NCI-H2081 (cell line): ENCODE measurements at places on chromosomes 7 and 10.

DNA sequence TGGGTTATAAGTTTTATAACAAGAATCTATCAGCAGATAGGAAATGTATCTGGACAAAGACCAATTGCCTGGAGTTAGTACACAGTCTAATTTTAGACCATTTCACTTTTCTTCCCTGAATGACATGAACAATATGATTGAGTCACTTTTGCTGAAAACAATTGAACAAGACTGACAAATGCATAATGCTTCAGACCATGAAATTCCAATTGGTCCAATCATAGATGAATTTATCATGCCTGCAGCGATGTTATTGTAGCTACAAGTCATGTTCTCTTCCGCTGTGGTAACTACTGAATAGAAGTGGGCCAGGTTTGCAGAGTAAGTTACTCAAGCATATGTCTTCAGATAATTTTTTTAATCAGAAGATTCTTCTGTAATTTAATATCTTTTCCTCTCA is 73.4 kb downstream of the VSTM2A start:
- DNase-seq = no peak

DNA sequence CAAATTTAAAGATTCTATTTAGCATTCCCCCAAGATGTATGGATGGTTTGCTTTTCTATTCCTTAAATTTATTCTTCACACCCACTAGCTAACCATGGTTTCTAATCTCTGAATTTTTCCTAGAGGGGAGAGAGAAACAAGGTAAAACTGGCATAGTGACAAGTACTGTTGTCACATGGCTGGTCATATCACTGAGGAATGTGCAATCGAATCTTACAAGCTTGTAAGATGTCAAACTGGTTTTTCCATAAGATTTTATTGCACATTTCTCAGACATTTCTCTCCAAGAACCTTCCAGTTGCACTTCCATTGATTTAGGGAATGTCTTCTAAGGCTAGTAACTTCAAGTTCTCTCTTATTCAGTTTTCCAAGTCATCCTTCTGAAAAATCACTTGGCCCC is 89.8 kb downstream of the MBL2 start:
- DNase-seq = no peak

- DNase-seq = no peak
Measured at GRCh38 chr10:104589431-104589830, 51.7 kb upstream of the SORCS3 start.

GRCh38 chr7:11714676-11715075 is 117.3 kb downstream of the THSD7A start:
- no peak for DNase-seq

- no peak for DNase-seq
Measured at GRCh38 chr10:97134983-97135382, 50.8 kb downstream of the SLIT1 start.

DNA sequence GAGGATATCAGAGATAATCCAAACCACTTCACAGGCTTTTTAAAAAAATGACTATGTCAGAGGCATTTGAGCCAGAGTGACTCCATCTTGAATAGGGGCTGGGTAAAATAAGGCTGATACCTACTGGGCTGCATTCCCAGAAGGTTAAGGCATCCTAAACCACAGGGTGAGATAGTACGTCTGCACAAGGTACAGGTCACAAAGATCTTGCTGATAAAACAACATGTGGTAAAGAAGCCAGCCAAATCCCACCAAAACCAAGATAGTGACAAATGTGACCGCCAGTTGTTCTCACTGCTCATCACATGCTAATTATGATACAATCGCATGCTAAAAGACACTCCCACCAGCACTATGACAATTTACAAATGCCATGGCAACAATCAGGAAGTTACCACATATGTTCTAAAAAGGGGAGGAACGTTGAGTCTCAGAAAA is 177.5 kb downstream of the RAPGEF5 start:
- no peak for DNase-seq

DNA sequence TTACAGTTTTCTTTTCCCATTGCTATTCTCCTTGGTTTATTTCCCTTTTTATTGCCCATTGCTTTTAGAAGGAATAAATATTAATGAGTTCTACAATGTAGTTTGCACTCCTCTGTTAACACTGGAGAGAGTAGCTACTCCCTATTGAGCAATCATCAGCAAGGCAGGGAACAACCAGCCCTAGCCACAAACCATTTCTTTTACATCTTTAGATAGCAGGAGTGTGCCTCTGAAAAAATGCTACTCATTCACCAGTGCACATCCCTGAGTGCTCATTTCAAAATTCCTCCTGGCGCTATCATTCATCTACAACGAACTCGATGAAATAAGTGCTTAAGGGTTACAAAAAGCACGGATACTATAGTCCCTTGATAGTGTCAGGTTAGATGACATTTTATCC is 252.9 kb downstream of the THSD7A start:
- DNase-seq = no peak

- no peak for DNase-seq
Measured at GRCh38 chr10:6738112-6738768, 158.2 kb upstream of the PRKCQ start.

DNA sequence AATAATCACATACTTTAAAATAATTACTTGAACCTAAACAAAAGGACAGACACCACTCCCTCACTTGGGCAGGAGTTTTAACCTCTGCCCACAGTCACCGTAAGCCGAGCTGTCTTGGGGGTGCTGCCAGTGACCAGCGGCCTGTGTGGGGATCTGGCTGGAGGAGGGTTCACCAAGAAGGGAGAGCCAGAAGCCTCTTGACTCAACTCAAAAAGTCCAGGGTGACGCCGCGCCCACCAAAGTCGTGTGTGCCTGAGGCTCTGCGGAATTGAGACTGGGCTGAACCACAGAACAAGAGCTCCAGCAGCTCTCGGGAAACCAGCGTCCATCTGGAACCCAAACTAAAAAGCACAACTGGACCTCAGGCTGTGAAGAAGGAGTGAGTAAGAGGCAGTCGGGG is 35.8 kb downstream of the ZFAND2A start:
- DNase-seq = no peak

DNA sequence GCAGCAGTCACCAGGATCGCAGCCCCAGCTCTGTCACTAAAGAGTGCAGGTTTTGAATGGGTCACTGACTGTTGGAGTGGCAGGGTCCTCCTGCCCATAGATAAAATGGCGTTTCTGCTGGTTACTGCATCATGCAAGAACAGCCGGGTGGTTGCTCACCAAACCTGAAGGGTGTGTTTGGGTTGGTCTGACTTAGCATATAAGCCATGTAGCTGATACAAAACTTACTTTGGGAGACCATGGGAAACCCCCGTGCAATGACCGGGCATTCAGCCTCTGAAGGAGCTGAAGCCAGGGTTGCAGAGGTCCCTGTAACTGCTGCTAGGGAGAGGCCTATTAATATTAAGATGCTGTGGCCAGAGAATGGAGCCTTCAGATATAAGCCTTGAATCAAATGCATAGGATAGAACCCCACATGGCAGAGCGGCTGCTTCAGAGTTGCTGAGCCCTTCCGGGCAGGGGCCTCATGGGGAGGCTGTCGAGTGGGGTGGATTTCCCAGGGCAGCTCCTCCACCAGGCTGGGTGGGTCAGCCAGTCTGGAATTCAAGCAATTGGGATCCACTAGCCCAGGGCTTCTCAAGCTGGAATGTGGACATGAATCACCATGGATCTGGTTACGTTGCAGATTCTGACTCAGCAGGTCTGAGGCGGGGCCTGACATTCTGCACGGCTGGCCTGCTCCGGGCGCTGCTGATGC is 70.9 kb upstream of the CTBP2 start:
- no peak for DNase-seq

DNA sequence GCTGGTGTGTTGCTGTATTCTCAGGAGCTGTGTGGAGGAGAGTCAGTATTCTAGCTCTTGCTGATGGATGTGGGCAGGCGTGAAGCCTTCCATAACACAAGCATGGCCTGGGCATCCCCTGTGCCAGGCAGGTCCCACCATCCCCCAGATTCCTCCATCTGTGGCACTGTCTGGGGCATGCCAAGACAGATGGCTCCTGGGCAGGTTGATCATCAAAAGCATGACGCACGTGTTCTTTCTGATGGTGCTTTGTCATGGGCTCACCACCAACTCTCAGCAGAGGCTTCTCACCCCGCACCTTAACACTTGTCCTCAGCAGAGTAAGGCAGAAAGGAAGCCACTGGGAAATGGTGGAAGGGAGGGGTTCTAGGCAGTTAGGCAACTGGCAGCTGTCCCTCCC is 364.3 kb downstream of the PLXNA4 start:
- DNase-seq = no peak

GRCh38 chr7:29490094-29490607 is 73.5 kb upstream of the PRR15 start:
- no peak for DNase-seq

DNA sequence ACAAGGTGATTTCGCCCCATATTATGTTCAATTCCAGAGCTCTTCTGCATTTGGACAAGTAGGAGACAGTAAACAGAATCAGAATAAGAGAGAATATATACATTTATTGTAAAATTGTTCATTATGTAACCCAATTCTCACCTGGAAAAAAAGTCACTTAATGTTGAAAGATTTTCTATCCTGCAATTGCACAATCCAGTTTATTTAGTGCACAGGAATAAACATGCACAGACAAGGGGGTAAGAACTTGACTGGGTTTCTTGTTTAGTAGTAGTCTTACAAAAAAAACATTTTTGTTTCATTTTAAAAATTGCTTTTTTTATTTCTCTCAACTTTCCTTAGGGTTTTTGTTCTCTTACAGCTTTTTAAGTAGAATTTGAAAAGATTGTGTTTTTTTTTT is 126.6 kb downstream of the SAMD9 start:
- DNase-seq = no peak

- DNase-seq = no peak
Measured at GRCh38 chr7:144144426-144144825, 21.4 kb downstream of the OR2A14 start.

GRCh38 chr10:78875932-78876331 is 192.8 kb upstream of the ZMIZ1 start:
- no peak for DNase-seq

DNA sequence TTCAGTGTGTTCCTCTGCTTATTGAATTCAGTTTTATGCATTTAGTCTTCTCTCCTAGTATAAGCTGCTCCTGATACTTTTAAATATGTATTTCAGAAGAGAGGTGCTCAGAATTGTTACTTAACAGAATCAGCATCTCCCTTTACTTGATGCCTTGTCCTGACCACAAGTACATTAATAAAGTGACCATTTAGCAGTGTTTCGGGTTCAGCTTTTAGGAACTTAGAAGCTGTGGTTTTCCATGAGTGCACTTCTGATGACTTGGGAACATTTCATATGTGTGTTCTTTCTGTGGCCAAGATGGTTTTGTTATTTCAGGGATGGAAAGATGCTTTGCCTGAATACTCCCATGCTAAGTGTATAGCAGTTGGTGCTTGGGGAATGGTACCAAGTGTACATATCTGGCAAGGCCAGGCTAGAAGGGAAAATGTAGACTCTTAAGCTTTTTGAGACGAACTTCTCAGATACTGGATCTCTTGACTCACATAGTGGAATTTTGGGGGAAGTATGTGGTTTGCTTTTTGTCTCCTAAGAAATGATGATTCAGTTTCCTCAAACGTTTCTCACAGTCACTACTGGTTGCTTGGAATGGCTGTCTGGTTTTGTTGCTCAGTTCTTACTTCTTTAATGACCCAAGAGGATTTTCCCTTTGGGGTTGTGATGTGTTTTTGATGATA is 17.2 kb downstream of the SGPL1 start:
- DNase-seq = no peak

- no peak for DNase-seq
Measured at GRCh38 chr7:77327067-77327931, 88.8 kb downstream of the GSAP start.

DNA sequence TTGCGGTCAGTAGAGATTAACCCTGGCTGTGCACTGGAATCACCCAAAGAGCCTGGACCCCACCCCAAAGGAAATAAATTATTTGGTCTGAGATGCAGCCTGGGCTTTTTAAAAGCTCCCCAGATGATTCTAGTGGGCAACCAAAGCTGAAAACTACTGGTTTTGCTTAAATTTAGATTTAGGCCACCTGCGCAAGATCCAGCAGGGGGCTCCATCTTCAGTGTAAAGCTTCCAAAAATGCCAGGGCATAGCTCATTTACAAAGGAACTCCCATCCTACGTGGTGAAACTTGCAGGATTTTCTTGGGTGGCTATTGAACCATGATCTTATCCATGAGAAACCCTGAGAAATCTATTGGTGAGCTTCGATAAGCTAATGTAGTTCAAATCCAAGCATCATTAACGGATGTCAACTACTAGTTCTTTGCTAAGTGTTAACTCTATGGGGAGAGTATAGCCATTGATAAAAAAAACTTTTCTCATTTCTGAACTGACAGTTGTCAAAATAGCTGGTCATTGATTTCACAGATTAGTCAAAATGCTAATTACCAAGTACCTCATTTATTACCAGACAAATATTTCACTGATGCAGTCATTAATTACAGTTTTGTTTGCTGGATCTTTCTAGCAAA is 315.3 kb downstream of the LHFPL3 start:
- no peak for DNase-seq

GRCh38 chr7:38625866-38626265 is 5.3 kb downstream of the AMPH start:
- DNase-seq = no peak

DNA sequence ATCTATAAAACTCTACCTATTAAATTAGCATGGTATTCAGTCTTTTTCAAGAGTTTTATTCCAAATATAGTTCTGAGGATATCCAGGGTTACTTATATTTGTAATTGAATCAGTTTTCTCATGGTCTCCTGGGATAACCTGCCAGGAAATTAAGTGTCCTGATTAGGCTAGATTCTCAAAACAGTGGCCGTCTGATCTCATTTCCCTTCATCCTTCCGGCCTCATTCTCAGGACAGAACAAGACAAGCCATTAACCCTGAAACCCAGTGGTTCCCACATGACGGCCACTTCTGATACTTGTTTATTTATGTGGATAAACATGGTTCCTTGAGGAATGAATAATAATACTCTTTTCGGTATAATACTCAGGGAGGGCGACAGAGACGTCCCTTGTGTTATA is 417.6 kb upstream of the POT1 start:
- DNase-seq = no peak

- peak; percentile 78 for DNase-seq
Measured at GRCh38 chr7:86814661-86815379, 171.1 kb downstream of the GRM3 start.

DNA sequence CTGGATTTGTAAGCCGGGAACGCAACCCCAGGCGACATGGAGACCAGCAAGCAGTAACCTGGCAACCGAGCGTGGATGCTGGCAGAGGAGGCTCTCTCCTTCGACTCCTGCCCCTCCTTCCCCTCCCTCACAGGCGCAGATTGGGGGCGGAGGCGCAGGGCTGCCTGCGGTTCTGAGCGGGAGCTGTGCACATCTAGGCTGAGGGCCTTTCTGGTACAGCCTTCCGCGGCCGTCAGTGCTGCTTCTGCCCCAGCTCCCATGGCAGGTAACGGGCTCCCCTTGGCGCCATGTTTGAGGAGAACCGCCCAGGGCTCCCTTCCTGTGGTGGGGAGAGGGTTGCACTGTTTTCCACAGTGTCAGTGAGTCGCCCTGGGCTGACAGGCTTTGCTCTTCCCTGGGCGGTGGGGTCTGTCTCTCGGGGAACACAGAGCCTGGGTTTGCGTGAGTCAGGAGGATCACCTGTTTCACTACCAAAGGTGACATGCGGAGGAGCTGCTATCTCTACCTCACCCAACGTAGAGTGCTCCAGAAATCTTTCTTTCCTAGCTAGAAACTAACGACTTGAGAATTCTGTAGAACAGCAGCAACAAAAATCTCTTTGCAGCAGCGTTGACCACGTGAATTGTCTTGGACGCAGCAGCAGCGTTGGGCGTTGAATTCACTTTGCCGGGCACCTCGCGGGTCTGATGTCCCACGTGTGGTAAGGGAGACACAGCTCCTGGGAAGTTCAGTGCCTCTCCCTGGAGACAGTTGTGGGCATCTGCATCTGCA is 154.8 kb upstream of the COBL start:
- DNase-seq = no peak

GRCh38 chr7:11754123-11754522 is 77.9 kb downstream of the THSD7A start:
- DNase-seq = no peak

- DNase-seq = no peak
Measured at GRCh38 chr10:65684896-65685295, 1240.9 kb upstream of the LRRTM3 start.
